ENCODE measurements at places on chromosomes 2 and 18.
A peak's percentile ranks its signal among the peaks of the same experiment; 100 is the strongest.

DNA sequence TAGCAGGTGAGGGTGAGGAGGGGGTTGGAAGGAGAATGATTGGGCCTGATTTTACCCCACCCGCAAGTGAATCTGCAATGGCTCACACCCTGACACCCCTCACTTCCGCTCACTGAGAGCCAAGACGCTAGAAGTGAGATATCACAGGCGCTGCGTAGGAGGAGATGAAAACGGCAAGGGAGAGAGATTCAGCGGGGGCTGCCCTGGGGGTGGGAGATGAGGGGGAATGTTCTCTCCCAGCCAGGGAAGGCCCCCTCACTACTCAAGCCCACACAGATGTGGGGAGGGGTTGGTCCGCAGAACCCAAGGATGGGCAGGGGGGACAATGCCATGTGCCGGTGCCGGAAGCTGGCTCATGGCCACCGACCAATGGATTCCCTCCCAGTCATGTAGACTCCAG, 32.9 kb downstream of the LOXHD1 start:
- no peak for DNase-seq

DNA sequence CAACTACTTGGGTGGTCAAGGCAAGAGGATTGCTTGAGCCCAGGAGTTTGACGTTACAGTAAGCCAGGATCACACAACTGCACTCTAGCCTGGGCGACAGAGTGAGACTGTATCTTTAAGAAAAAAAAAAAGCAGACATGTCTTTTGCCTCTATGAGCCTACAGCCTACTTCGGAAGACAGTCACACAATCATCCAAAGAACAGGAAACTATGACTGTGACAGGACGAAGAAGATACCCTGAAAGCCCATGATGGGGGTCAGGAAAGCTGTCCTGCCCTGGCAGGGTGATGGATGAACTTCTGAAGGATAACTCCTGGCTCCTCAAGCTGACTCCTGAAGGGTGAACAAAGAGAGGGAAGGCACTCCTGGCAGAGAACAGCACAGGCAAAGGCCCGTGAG, 251.7 kb upstream of the SIX2 start:
- DNase-seq = no peak

- no peak for DNase-seq
These were observed 991.5 kb upstream of the FANCL start for GRCh38 chr2:59232394-59233165.

- peak; percentile 5 for DNase-seq
These were observed 36.0 kb upstream of the EML4 start for GRCh38 chr2:42132966-42133641.

DNA sequence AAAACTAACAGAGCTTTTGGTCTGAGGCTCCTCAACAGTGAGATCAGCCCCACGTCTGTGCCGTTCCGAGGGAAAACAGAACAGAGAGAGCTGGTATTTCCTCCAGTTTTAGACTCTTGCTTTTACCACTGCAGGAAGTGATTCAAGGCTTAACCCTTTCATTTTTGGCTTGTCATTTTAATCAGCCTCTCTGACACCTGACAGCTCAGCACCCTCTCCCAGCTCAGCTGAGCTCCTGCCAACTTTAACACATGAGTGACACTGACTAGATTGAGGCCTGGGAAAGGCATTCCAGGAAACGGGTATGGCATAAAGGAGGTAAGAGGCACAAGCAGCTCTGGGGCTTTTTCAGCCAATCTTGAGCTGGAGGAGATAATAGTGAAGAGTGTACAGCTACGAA, 239.4 kb upstream of the SKOR2 start:
- DNase-seq = no peak

- no peak for DNase-seq
These were observed 22.0 kb downstream of the RASGRP3 start for GRCh38 chr2:33498291-33498956.

DNA sequence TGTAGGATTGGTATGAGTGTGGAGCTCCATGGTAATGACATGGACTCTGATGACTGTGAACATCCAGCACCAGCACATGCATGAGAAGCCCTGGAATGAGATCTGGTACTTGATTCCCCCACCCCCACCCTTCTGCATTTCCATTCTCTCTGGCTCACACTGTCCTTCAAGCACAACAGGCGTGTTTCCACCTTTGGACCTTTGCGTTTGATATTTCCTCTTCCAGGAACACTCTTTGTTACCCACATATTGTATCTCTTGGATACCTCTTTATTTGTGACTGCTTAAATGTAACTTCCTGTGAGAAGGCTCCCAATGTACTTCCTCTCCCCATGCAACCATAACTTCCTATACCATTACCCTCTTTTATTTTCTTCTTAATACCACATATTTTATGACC, 263.8 kb downstream of the HNMT start:
- no peak for DNase-seq

DNA sequence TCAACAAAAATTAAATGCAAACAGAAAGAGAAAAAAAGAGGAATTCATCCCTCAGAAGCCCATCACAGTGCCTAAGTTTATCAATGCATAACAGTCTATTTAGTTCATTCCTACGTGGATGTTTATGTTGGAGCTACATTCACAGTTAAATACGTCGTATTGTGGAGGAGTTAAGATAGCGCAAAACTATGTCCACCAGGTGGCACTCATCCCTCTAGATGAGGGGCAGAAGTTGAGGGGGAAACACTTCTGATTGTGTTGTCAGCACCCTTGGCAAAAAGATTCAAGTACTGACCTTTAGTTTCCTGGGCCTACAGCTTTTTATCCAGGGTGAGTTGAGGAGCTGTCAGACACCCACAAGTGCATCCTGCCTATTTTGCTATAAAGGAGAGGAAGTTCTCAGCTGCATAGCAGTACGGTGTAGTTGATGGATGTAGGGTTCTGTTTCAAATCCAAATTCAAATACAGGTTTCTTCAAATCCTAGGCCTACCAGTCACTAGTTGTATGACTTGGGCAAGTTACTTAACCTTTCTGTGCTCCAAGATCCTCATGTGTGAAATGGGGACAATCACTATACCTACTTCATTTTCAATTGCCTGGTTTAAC, 26.8 kb upstream of the MYO1B start:
- DNase-seq = no peak

DNA sequence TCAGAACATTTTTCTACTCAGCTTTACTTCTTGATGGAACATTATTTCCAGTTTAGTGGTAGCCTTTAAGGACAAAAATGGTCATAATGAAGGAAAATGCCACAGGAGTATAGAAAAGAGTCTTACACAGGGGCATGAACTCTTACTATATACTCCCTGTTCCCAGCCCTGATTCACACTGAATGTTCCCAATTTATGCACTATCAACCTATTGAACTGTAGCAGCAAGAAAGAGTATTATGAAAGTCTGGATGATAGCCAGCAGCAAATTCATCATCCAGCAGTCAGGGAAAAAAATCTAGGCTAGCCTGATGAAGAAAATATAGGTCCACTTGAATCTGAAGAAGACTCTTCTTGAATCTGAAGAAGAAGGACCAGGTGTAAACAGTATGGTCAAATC, 1170.3 kb upstream of the CHAC2 start:
- DNase-seq = no peak

GRCh38 chr2:59660262-59660661, 893.2 kb downstream of the BCL11A start:
- no peak for DNase-seq

DNA sequence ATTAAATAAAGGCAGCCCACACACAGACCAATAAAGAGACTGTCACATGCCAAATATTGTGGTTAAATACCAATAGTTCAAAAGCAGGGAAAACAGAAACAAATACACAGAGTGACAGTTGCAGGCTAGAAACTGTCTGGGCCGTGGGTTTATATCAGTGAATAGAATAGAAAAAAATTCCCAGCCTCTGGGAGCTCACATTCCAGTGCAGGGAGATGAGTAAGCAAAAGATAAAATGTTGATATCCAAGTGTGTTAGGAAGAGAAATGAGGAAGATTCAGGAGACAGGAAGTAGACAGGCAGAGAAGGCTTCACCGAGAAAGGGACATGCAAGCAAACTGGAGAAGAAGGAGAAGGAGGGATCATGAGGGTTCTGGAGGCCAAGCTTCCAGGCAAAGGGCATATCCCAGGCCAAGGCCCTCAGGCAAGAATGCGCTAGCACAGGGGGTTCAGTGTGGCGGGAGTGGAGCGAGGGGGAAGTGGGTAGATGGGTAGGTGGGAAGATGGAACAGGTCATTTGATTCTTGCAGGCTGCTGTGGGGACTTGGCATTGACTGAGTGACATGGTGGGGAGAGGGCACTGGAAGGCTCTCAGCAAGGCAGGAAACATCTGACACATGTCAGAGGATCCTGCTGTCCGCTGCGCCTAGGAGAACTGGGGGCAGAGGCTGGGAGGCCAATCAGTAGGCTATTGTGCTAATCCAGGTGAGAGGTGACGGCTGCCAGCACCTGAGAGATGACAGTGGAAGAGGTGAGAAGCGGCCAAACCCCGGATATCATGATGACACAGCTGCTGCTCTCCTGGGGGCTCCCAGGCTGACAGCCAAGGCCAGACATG, 89.2 kb downstream of the ZBTB7C start:
- no peak for DNase-seq

GRCh38 chr2:232319803-232320442, 58.6 kb upstream of the ALPP start:
- DNase-seq = no peak

Measured in SIG-M5 (cell line).